ENCODE measurements at places on chromosomes 2 and 18.

DNA sequence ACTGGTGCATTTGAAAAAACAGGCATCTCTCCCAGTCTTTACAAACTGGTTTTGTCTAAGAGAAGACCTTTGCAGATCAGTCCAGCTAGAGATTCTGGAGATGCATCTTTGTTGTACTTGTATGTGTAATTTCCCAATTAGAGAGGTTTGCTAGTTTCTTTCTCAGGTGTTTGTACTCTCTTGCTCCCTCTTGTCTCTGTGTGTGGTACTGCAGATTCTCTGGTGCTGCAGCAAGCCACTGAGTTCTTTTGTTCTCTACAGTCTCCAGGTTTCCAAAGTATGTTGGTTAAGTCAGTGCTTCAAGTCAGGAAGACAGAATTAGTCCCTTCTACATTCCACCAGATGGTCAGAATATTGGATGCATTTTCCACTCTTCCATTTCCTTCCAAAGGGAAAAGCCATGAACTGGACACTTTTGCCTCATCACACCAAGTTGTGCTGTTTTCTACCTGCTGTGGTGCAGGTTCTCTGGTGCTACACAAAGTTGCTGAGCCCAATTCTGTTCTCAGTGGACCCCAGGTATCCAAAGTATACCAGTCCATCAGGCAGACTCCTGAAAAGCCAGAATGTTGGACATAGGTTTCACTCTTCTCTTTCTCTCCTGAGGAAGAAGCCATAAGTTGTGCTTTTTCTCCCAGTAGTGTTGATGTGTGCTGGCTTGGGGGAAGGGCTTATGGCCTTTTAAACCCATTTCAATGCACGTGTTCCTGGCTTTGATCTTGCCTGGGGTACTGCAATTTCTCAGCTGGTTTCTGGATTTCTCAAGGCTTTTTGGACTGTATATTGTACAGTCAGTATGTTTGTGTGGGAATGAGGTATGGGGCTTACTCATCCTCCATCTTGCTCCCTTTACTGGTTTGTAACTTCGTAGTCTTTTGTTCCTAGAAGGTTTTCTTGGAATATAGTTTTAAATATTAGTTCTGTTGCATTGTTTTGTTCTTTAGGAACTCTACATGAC is 29.8 kb downstream of the EPC2 start:
- DNase-seq, result no peak

- no peak for DNase-seq
Observed at GRCh38 chr2:28439763-28440162, 47.1 kb downstream of the FOSL2 start.

DNA sequence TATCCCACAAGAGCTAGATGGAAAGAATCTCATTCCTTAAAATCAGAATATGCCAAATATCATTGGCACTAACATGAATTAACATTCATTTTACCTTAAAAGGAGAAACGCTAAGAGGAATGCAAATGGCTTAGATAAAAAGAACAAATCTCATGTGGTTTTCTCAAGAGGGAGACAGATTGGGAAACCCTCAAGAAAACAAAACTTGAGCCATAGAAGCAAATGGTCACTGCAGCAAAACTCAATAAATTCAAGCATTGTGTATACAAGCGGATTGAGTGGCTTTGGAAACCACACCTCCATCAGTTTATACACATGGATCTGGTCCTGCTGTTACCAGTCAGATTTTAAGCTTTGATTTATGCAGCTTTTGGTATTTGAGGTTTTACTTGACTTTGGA is 1331.8 kb upstream of the ZEB2 start:
- no peak for DNase-seq

GRCh38 chr2:206693399-206694137 is 24.6 kb downstream of the DYTN start:
- no peak for DNase-seq

DNA sequence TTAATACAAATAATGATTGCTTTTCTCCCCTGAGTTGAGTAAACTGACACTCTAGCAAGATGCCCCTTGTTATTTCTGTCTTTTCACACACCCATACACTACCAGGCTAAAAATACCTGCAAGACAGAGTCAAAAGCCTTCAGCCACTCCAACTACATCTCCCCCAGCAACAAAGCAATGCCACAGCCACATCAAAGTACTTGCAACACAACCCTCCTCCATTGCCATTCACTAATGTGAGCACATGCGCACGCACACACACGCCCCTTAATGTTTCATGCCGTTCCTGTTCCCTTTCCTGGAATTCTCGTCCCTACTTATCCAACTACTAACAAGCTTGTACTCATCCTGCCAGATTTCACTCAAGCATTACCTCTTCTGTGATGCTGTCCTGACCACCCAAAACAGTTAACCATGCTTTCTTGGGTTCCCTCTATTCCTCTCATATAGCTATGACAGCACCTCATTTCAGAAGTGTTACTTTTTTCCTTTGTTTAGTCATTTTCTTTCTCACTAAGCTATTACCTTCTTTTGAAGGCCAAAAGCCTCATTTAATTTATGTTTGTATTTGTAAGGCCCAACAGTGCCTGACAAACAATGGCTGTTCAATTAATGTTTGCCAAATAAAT is 29.6 kb downstream of the SLC25A12 start:
- DNase-seq, result no peak

DNA sequence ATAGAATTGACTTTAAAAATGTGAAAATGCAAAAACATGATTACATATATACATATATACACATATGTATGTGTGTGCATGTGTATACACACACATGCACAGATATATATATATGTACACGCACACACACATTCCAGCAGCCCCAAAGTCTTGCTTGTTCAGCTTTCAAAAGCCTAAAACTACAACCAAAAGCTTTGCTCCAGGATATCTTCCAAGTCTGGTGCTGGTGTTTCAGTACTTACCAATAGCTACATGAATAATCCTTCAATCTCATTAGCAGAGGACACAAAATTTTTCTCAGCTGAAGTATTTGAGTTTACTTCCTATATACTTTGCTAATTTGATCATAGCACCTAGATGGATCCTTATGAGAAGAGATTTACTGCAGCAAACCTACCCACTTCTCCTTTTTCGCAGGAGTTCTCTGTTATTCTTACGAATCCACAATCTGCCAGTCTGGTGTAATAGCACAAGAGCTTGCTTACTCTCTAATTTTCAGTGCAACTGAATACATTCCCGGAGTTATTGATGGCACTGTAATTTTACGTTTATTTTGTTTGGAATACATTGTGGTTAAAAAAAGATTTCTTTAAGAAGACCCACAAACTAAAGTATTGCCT is 553.3 kb downstream of the ARHGAP15 start:
- no peak for DNase-seq

DNA sequence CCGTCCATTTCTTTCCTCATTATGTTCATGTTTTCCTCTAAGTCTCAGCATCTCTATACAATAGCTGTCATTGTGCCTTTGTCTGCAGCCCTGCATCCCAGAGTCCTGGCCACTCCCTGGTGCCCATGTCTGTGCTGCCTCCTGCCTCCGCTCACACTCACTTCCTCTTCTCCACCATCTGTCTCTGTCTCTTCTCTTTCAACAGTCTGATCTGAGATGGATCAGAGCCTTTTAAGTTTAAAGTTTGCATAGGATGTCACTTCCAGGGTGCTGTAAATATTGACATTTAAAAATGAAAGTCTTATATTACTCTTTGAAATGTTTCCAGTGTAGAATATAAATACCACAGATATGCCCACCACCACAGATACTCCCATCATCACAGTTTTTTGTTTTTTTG is 42.7 kb downstream of the UBE2F start:
- no peak for DNase-seq

DNA sequence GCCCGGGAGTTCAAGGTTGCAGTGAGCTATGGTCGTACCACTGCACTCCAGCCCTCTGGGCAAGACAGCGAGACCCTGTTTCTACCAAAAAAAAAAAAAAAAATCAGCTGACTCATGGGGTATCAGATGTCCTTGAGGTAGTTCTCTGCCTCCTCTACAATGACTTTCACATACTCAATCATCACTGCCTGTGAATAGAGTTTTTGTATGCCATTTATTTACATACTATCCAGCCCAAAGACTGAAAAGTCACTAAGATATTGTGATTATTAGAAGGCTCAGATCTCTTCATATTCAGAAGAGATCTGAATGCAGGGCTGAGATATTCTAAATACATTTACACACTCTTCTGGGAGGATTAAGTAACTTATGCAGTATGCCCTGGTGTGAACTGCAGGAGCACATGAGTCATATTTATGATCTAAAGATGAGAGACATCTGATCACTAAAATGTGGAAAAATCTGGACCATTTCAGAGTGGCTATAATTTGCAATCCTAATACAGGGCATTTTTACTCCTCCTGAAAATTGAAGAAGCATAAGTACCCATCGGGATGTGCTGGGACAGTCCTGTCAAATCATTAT is 38.9 kb downstream of the KLF7 start:
- DNase-seq, result no peak

DNA sequence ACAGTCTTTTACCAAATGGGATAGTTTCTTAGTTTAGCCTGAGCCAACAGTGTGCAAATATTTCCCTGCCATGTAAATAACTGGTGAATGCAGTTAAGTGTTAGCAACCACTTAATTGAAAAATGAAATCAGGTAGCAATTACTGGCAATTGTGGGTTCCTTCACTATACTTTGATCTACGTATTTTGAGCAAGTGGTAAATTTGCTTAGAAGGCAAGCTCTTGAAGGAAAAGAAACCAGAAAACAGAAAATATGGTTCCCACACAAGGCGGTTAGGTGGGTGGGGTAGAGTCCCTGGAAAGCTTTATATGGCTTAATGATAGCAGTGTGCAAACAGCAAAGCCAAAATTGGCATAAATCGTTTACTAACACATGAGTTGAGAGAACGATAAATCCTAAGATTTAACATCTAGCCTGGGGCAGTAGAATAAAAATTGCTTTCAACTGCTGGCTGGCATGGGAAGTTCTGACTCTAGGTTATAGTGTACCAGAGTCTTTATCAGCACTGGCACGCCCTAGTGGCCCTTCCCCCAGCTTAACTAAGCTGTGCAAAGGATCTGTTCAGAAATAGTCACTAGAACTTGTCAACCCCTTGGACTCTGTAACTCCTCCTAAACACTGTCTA is 17.0 kb downstream of the SLC9A2 start:
- DNase-seq, result no peak

- peak; percentile 59 for DNase-seq
Observed at GRCh38 chr2:209771474-209772289, at the start of gene UNC80. Gene UNC80, plus strand, starts transcription at chr2:209771832. Its CDS starts 241 bp downstream, at chr2:209772073.

DNA sequence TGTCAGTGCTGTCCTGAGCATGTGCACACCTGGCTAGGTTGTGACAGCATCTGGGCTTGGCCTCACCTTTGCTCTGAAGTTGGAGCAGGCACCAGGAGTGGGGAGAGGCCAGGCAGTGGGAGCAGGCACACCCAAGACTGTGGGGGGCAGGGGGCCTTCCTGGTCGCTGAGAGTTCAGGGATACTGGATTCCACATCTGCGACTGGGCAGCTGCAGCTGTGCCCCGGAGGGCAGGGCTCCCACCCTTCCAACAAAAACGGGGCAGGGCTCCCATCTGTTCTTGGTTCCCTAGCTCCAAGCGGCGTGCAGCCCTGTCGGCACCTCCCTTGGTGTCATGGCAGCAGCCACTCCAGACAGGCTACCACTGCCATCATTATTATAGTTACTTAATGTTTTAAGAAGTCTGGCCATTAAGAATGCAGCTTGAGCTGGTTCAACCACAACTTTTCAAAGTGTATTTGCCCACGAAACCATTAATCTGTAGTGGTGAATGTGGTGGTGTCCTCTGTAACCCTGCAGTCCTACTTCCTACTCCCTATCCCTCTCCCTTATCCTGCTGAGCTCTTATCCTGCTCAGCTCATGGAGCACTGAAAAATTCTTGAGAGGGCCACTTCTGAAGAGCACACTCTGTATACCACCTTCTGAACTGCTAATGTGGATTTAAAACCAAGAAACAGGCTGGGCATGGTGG is 48.0 kb upstream of the RAB1A start:
- no peak for DNase-seq

DNA sequence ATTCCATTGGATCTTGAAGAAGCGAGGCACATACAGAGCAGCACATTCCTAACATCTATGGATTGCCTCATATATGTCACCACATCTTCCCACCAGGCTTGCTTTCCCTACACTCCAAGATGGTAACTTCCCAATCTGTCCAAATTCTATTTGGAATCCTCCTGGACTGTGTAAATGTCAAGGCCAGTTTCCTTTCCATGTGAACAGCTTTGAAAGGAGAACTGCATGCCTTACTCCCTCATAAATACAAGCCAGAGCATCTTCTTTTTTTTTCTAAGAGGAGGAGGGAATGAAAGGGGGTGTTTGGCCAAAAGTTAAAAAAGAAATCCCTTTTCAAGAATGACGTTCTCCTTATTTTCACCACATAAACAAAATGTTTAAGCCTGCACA is 103.8 kb upstream of the OSR1 start:
- DNase-seq, result no peak

DNA sequence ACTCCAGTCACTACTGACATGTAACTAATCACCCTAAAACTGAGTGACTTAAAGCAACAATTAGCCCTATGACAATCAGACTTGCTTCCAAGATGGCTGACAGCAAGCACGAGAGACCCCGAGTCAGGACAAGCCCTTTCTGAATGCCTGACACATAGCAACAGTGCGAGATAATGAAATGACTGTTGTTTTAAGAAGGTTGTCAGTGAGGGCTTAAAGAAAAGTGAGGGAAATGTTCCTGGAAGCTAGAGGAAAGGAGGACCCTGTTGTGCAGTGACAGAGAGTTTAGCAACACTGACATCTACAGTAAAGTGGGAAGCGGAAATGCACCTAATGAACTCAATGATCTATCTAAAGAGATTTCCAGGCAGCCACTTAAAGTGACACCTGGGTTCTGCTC is 163.1 kb downstream of the STK39 start:
- no peak for DNase-seq

DNA sequence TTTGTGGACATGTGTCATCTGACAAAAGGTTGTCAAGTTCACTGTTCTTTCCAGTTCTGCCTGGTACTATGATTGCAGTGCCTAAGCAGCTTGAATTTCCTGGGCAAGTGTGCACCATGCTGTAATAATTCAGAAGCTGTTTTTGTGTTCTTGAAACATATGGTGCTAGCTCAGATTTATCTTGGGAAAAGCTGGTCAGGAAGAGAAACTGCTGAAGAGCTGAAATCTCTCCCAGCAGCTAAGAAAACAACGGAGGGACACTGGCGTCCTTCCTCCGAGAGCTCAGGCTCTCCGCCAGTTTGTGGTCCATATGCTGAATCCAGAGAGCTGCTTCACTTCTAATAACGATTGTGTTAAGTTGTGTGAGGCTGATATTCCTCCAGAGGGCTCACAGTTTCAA is 642.0 kb downstream of the DPP10 start:
- DNase-seq, result no peak

- no peak for DNase-seq
Observed at GRCh38 chr2:2184549-2185249, 146.4 kb downstream of the MYT1L start.

All from NCI-H510A (cell line).